NCI-H2029 (cell line): ENCODE measurements at places on chromosomes 11 and 22.

DNA sequence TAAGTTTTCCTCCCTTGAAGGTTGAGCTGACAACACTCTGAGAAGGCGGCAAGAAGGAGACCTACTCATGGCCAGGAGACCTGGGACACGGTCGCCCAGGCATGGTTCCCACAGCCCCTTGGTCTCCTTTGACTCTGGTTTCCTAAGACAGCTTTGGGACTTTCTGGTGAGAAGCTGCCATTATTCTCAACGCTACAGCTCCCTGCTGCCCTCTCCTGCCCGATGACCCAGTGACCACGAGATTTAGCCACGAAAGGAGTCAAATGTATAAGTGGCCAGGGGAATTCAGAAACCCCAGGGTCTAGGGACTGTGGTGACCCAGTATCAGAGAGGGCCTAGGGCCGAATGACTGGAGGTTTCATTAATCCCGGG, 699 bp upstream of the SDF2L1 start:
- DNase-seq = no peak

GRCh38 chr11:11071486-11071885, 213.6 kb upstream of the ZBED5 start:
- no peak for DNase-seq

- DNase-seq = no peak
These were observed 67.7 kb downstream of the CCDC81 start for GRCh38 chr11:86442420-86442819.

- DNase-seq = no peak
These were observed 1.8 kb upstream of the TMEM86A start for GRCh38 chr11:18696638-18697225.

DNA sequence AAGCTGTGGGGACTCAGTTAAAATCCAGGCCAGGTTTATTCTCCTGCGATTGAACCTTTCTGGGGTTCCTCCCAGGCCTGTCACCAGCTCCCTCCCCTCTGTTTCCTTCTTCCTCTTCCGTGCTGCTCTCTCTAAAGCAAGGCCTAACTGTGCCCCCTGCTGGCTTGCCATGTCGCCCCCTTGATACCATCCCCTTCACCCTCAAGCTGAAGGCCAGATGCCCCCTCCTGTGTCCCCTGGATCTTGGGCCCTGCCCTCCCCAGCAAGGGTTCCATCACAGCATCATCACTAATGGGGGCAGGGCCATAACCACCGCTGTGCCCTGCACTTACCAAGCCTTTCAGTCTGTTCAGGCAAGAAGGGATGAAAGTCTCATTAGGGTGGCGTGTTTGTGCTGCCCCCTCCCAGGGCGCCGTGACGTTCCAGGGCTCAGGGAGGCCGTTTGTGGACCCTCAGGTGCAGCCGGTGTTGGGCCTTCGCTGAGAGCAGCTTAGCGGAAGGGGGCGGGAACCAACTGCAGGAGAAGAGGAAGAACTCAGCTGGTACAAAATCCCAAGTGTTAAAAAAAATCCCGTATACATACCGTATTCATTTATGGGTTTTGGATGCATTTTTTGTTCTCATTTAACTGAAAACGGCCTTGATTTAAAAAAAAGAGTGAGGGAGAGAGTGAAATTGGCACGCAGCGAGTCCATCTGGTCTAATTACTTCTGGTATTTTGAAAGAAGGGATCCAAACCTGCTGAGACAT, 69.9 kb downstream of the MPPED1 start:
- no peak for DNase-seq

- DNase-seq = no peak
These were observed 5.7 kb upstream of the PLET1 start for GRCh38 chr11:112266410-112266778.
